H9 (cell line): ENCODE measurements at places on chromosomes 6 and 20. TPM values are rescaled to one million over a fixed set of nuclear protein-coding genes. Genes with fewer than 3 reads are reported as not detected.

Gene DLGAP4
- 48.0 and 54.6 TPM in 2 replicates for total RNA-seq

DNA sequence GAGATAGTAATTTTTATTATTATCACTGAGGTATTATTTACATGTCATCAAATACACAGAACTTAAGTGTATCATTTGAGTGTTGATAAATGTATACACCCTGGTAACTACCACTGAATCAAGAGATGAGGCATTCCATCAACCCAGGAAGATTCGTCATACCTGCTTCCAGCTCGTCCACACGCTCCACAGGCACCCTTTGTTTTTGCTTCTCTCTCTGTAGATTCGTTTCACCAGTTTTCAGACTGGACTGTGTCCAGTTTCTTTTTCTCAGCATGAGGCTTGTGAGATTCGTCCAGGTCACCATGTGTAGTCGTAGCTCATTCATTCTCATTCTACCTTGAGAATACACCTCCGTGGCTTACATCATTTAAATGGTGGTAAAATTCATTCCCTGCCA, 64.5 kb downstream of the BFSP1 start:
- H3K27ac ChIP-seq: no peak overlapping the region
- no peaks in the 10 kb centered on the region for H3K4me1 ChIP-seq
- H3K36me3 ChIP-seq: no peaks in the 10 kb centered on the region
- H3K27me3 ChIP-seq: no peaks in the 10 kb centered on the region
- no peak overlapping the region for H3K4me3 ChIP-seq

Gene PERP
- total RNA-seq: 28.7 and 28.9 TPM in 2 replicates

DNA sequence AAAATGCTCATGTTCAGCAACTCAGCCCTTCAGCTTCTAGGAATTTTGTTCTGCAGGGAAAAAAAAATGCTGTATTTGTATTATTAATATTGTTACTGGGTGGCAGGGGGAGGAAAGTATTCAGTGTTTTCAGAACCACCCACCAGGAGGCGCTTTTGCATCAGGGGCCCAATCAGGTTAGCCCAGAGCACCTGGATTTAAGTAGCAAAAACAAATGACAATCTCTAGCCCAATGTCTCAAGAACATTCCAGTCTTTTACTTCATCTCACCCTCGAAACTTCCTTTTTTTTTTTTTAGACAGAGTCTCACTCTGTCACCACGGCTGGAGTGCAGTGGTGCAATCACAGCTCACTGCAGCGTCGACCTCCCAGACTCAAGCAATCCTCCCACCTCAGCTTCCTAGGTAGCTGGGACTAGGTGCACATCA, 635 bp upstream of the C20orf203 start:
- no peaks in the 10 kb centered on the region for H3K36me3 ChIP-seq
- no peak overlapping the region for H3K4me3 ChIP-seq

GRCh38 chr6:83031689-83032088, 34.0 kb downstream of the UBE3D start:
- no peaks in the 10 kb centered on the region for H3K27me3 ChIP-seq
- H3K36me3 ChIP-seq: peaks cover 60% of the 10 kb centered on the region
- no peaks in the 10 kb centered on the region for H3K4me1 ChIP-seq
- no peak overlapping the region for H3K4me3 ChIP-seq
- no peak for DNase-seq

DNA sequence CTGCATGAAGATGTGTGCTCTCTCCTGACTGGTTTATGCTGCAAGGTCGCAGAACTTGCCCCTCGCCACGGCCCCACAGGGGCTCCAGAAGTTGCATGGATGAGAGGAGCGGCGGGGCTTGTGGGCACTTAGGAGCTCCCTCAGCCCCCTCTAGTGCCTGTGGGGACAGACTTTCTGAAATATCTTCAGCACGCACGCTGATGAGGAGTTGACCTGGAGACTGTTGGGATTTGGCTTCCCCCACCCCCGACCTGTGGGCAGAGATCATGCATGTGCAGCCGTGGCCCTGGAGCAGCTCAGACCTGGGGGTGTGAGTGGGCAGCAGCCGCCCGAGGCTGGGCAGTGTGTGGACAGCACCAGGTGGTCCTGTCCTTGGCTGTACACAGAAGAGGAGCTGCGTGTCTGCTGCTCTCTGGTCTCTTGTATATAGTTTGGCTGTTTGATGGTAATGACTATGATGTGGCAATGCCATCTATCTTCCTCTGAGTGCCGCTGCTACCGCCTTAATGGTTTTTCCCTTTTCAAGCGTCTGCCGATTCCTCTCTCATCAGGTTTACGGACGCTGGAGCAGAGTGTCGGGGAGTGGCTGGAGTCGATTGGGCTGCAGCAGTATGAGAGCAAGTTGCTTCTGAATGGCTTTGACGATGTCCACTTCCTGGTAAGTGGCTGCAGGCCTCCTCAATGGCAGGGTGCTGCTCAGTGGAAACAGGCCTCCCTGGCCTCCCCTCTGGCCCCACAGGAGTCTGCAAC, 81.4 kb downstream of the TCP11 start:
- no peak for DNase-seq
- no peak overlapping the region for H3K27ac ChIP-seq
- H3K4me3 ChIP-seq: no peak overlapping the region

DNA sequence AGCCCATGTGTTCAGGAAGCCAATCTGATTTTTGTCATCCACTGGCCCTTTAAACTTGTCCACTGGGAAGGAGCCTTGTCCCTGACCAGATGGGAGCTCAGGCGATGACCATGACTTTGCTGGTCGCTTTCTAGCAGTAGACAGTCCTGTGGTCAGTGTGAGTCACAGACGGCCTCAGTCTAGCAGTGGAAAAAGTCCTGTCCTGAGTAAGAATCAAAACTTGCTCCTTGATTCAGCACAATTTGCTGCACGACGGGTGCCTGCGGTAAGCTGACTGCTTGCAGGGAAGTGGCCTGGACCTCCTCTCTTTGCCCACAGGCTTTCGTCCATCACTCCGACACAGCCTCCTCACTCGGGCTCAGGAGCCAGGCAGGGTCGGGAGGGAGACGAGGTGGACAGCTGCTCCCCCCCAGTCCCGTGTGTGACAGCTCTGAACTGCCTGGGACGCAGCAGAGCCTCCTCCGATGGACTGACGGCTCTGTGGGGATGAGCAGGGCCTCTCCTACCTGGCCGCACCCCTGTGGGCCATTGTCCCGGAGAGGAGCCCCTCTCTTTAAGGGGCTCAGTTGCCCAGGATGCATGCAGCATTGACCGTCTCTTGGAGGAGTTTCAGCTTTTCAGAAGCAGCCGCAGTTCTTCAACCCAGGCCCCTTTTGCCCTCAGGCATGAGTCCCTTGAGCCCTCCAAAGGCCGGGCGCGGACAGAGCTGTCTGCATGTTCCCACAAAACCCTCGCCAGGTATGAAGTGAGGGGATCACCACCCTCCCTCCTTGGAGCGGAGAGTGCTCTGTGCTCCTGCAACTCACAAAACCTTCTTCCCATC, 209.2 kb downstream of the ANKRD60 start:
- DNase-seq: peak; percentile 24
- H3K27me3 ChIP-seq: no peaks in the 10 kb centered on the region
- H3K4me1 ChIP-seq: no peaks in the 10 kb centered on the region
- H3K36me3 ChIP-seq: no peaks in the 10 kb centered on the region
- no peak overlapping the region for H3K4me3 ChIP-seq
- H3K27ac ChIP-seq: no peak overlapping the region

GRCh38 chr6:134240665-134241431, 77.1 kb downstream of the SGK1 start:
- H3K27me3 ChIP-seq: no peaks in the 10 kb centered on the region
- H3K27ac ChIP-seq: no peak overlapping the region
- no peak for DNase-seq
- no peaks in the 10 kb centered on the region for H3K4me1 ChIP-seq
- H3K4me3 ChIP-seq: no peak overlapping the region

DNA sequence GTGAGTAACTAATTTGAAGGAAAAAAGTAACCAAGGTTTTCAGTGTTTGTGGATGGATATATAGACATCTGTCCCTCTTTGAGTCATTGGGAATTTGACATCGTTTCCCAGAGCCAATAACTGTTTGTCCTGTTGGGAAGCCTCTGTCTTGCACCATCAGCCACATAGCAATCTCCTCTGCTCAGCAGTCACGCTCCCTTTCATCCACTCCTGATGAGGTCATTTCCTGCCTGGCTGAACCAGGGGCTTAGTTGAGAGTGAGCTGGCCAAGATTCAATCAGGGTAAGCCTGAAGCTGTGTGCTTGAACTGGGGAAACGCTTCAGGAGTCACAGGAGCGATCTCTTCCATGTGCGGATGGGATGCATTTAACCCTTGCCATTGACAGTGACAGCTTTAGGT, 121.5 kb upstream of the FOXQ1 start:
- H3K4me1 ChIP-seq: no peaks in the 10 kb centered on the region
- no peak overlapping the region for H3K4me3 ChIP-seq
- no peak for DNase-seq
- no peak overlapping the region for H3K27ac ChIP-seq
- H3K27me3 ChIP-seq: no peaks in the 10 kb centered on the region

Gene RUNX2
- total RNA-seq: 0.15 and 0.26 TPM in 2 replicates

DNA sequence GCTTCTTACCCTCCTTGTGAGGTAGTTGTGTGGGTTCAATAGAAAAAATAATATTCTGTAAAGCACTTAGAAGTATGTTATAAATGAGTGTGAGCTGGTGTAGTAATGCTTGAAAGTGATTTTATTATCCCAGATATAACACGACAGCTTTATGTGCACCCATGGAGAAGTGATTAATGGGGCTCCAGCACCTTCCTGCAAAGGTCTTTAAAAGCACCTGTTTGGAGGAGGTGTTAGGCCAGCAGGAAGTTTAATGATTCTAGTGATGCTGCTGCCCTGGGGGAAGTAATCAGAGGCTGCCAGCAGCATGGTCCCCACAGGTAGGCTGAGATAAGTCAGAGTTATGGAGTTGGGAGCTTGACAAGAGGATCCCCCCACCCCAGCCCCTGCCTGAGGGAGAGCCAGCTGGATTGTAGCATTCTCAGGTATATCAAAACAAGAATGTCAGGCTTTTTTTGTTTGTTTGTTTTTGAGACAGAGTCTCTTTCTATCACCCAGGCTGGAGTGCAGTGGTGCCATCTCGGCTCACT, 166.3 kb downstream of the PHACTR1 start:
- H3K4me1 ChIP-seq: peaks cover 5% of the 10 kb centered on the region; the same call in 1 of the 2 replicates
- no peak for DNase-seq
- H3K27ac ChIP-seq: no peak overlapping the region
- H3K4me3 ChIP-seq: no peak overlapping the region
- H3K27me3 ChIP-seq: no peaks in the 10 kb centered on the region

Gene PROCR
- total RNA-seq: 5.8 and 6.4 TPM in 2 replicates

GRCh38 chr6:133341607-133342158, 100.5 kb downstream of the EYA4 start:
- no peaks in the 10 kb centered on the region for H3K27me3 ChIP-seq
- no peak overlapping the region for H3K27ac ChIP-seq
- H3K4me1 ChIP-seq: no peaks in the 10 kb centered on the region
- H3K36me3 ChIP-seq: no peaks in the 10 kb centered on the region

Gene RWDD2A
- 2.9 and 3.2 TPM in 2 replicates for total RNA-seq

- H3K36me3 ChIP-seq: no peaks in the 10 kb centered on the region; the same call in 2 of the 3 replicates
- no peaks in the 10 kb centered on the region for H3K27me3 ChIP-seq
- DNase-seq: no peak
- peaks cover 2% of the 10 kb centered on the region; the same call in 1 of the 2 replicates for H3K4me1 ChIP-seq
Measured at GRCh38 chr20:16352321-16352720, 220.9 kb downstream of the KIF16B start.

Gene HDAC2
- total RNA-seq: 325 and 330 TPM in 2 replicates

Gene PPP1R16B
- total RNA-seq: 8.2 TPM in 2 replicates
